ENCODE measurements at places on chromosomes 12 and 14. TPM values are rescaled to one million over a fixed set of nuclear protein-coding genes. Genes with fewer than 3 reads are reported as not detected.

Gene RNASE7
- total RNA-seq: not detected

Gene SLC35F4
- total RNA-seq: not detected

Gene A2M
- total RNA-seq: not detected

Gene DLGAP5
- total RNA-seq: 38.1 TPM

Gene TMEM179
- 0.10 TPM for total RNA-seq

Gene ZDHHC22
- 0.30 TPM for total RNA-seq

Gene TPH2
- not detected for total RNA-seq

Gene EPYC
- not detected for total RNA-seq

Gene PHC1
- total RNA-seq: 9.9 TPM

Gene CACNA2D4
- not detected for total RNA-seq

Gene IL22
- not detected for total RNA-seq

Gene SMOC1
- 21.8 TPM for total RNA-seq

Gene WNT1
- total RNA-seq: not detected

Gene RAPGEF3
- total RNA-seq: 1.2 TPM

Gene RERG
- 0.36 TPM for total RNA-seq

Gene CLEC9A
- total RNA-seq: not detected

Gene RFLNA
- not detected for total RNA-seq

Gene PROX2
- total RNA-seq: not detected

Gene TAS2R9
- not detected for total RNA-seq

Gene IAPP
- not detected for total RNA-seq
